ENCODE measurements at places on chromosomes 16 and 17. TPM values are rescaled to one million over a fixed set of nuclear protein-coding genes. Genes with fewer than 3 reads are reported as not detected.

CCDC40 gene
- 0.57 TPM for total RNA-seq

SF3B3 gene
- 545 TPM for total RNA-seq

EFTUD2 gene
- 203 TPM for total RNA-seq

B9D1 gene
- 7.4 TPM for total RNA-seq

CDH13 gene
- not detected for total RNA-seq

ENPP7 gene
- not detected for total RNA-seq

TBC1D3K gene
- total RNA-seq = not detected

GRCh38 chr17:8138672-8139371, 13.4 kb downstream of the PER1 start:
- peak; percentile 98 for DNase-seq

GRCh38 chr16:16038950-16039349, 89.5 kb downstream of the ABCC1 start:
- no peak for DNase-seq

- no peak for DNase-seq
Measured at GRCh38 chr16:78956859-78957258, 643.7 kb downstream of the MAF start.

DNA sequence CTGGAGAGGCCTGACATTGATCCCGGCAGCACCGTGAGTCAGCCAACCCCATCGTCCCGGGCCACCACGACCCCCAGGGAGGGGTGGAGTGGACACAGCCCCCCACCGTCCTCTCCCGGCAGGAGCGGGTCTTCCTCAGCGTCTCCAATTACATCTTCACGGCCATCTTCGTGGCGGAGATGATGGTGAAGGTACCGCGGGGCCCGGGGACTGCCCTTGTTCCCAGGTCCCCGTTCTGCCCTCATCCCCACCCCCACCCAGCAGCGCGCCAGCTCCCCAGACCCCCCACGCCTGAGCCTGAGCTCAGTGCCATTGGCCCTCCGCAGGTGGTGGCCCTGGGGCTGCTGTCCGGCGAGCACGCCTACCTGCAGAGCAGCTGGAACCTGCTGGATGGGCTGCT, 14.6 kb downstream of the TPSG1 start:
- no peak for DNase-seq

GRCh38 chr17:71937914-71938313, 182.9 kb upstream of the SOX9 start:
- DNase-seq = no peak

DNA sequence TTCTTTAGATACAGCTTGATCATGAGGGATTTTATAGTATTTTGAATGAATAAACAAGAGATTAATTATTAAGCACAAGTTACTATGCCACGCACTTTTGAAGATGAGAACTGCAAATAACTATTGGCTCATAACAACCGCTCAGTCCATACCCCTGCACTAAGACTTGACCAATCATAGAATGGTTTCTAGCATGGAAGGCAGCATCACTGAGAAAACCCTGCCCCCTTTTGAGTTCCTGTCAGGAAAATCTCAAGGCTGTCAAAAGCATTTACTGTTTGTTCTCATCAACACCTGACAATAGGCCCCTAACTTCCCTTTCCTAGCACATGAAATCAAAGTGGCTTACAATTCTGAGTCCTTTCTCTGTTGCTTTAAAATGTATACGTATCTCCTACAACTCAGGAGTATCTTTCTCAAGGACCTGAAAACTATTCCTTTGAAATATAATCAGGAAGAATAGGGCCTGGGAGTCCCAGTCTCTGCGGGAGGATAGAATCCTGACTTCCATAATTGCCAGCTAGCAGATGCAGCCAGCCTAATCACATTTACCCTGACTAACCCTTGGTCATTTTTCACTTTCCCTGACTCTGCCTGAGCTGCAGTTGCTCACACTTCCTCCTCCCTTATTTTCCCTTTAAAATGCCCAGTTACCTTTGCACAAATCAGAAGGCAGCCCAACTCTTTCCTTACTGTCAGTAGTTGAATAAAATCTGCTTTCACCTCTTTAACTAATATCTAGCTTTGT, 9.1 kb upstream of the MMD start:
- DNase-seq = no peak

- peak; percentile 55 for DNase-seq
Measured at GRCh38 chr16:88453611-88454522, 787 bp downstream of the ZFPM1 start.

GRCh38 chr17:7620835-7621234, 6.1 kb upstream of the FXR2 start:
- no peak for DNase-seq

- DNase-seq = peak; percentile 92
Measured at GRCh38 chr17:49952209-49952911, 16.6 kb upstream of the DLX4 start.

DNA sequence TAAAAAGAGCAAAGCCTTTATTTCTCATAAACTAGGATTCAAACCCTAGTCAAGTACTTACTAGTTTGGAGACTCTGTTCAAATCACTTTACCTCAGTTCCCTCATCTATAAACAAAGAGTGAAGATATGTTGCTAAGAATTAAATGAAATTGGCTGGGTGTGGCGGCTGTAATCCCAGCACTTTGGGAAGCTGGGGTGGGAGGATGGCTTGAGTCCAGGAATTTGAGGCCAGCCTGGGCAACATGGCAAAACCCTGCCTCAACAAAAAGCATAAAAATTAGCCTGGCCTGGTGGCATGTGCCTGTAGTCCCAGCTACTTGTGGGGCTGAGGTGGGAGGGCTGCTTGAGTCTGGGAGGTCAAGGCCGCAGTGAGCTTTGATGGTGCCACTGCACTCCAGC, 114.5 kb upstream of the CREBBP start:
- DNase-seq = no peak

DNA sequence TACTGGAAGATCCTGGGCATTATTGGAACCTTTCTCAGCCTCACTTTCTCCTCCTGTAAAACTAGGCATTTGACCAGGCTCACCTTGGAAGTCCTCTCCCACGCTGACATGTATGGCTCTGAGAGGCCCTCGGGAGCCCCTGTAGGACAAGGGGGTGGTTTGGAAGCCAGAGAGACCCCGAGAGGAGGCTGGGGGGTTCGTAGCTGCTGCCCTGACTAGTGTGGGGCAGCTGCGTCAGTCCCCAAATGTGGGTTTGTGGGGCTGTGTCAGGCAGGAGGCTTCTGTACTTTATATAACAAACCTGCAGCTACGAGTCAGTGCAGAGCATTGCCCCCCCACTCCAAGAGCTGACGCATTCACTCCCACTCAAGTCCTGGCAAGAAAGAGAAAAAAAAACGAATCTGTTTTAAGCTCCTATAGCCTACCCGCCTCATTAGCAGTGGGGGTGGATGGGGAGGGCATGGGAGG, 1.8 kb downstream of the CX3CL1 start:
- peak; percentile 35 for DNase-seq
